ENCODE measurements at places on chromosomes 4 and X.

DNA sequence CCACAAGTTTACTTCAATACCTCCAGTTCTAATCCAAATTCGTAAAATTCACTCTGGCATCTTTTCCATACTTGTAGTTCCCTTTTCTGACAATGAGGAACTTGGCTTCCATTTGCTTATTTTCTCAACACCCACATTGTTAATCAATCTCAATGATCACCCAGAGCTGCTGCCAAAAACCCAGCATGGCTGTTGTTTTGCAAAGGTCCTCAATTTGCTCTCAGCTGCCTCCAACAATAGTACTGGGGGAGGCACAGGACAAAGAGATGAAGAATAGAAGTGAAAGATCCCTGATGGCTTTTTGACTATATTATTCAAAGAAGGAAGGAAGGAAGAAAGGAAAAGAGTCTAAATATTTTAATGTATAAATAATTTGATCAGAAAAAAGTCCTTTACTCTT lies 847.8 kb downstream of the RAPGEF2 start:
- DNase-seq: no peak

DNA sequence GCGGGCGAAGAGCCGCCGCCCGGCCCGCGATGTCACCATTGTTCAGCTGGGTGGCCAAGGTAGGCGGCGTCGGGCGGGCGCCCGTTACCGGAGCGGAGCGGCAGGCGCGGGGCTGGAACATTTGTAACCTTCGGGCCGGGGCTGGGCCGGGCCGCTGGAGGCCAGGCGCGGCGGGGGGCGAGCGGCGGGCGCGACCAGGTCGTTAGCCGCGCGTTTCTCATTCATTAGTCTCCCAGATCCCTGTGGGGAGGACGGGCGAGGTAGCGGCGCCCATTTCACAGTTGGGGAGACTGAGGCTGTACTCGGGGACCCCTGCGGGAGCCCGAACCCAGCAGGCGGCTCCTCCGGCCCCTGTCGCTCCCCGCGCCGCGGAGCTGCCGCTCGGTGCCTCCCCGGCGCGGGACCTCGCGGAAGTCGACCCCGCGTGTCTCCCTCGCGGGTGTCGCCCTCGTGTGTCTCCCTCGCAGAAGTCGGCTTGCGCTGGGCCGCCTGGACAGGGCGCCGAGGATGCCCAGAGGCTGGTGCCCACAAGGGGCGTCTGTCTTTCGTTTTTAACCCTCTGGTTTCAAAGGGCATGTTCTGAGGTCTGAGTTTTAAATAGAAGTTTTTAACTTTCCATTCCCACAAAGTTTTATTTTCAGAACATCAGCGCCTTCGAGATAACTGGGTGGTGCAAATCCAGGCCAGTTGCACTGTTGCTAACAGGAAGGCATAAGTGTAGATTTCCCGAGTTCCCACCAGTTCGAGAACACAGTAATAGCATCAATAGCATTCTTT lies 17.5 kb downstream of the PTTG2 start:
- peak; percentile 58 for DNase-seq

- peak; percentile 15 for DNase-seq
Measured at GRCh38 chrX:143634309-143634662, 1.6 kb downstream of the SLITRK4 start.

- DNase-seq: no peak
Measured at GRCh38 chr4:22385611-22386011, 130.3 kb downstream of the ADGRA3 start.

DNA sequence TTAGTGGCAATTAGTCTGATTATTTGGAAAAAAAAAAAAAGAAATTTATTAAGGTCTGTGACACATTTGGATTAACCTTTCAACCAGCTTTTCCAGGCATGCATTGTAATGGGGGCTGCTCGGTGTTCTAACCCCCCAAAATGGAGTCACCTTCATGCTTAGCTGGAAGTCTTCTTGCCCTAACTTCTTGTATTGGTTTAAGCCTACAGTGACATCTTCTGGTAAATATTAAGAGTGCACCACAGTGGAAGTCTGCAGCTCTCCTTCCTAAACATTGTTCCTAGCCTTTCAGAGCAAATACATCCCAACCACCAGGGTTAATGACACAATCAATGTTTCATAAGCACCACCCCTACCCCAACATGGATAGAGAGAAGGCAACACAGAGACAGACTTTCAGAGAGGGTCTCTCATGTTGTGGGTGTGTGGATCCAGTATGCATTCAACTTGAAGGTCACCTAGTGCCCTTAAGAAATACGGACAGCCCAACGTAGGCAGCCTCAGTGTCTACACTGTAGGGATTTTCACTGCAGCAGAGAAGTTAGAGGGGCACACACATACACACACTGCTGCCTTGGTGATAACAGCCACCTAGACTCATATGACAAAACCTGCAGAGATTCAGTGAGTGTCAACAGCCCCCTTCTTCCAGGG lies 142.9 kb upstream of the MBNL3 start:
- DNase-seq: no peak

GRCh38 chr4:105184316-105184980 lies 37.8 kb downstream of the TET2 start:
- DNase-seq: no peak

DNA sequence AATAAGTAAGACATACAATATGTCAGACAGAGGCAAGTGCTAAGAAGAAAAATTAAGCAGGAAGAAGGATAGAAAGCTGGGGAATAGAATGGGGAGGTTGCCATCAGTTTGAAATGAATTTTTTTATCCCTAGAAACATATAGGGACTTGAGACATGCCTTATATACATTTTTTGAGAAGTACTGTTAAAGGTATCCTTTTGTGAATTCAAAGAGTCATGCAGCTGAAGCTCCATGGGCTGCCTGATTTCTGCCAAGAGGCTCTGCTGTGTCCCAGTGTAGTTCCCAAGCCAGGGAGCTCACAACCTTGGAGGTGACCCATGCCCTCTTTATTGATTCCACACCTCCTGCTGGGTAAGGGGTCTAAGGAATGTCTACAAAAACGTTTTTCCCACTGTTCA lies 564.6 kb upstream of the DIPK2B start:
- DNase-seq: no peak

DNA sequence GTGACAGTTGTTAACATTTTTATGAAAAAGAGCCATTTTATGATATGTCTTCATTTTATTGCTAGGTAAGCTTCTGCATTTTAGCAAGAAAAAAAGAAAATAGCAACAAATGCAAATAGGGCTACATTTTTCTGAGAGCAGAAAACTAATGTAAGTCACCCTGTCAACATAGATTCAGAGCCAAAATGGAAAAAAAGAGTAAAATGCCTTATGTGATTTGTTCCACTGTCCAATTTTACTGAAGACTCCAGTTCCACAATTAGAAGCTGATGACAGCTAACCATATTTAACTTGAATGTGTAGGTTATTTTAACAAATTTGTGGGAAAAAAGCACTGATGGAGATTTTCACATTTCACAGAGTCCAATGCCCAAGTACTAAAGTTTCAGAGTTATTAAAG lies 772.3 kb downstream of the FAT4 start:
- no peak for DNase-seq
